AG04449 (cell line): ENCODE measurements at places on chromosomes 16 and 17.

GRCh38 chr16:3186946-3187690 is 886 bp upstream of the OR1F1 start:
- DNase-seq: no peak

DNA sequence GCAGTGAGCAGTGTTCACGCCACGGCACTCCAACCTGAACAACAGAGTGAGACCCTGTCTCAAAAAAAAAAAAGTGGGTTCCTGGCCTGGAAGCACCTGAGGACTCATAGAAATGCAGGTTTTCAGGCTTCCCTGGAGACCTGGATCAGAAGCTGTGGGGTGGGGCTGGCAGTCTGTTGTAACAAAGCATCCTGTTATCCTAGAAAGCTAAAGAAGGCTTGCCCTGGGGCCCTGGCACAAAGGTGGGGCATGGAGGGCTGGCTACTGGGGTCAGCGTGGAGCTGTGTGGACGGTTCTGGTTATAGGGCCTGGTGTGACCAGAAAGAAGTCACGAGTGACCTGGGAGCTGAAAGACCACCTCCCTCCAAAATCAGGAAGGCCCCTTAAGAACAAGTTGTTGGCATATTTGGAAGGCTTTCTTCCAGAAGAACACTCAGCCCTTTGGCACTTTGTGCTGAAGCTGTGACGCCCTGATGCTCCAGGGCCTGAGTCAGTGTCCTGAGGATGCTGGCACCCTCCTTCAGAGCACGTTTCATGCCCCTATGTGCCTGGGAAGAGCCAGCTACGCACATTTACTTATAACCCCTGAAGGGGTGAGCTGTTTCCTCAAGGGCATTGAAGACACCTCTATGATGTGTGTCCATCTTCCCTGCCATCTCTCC is 6.2 kb downstream of the CRISPLD2 start:
- DNase-seq: no peak

DNA sequence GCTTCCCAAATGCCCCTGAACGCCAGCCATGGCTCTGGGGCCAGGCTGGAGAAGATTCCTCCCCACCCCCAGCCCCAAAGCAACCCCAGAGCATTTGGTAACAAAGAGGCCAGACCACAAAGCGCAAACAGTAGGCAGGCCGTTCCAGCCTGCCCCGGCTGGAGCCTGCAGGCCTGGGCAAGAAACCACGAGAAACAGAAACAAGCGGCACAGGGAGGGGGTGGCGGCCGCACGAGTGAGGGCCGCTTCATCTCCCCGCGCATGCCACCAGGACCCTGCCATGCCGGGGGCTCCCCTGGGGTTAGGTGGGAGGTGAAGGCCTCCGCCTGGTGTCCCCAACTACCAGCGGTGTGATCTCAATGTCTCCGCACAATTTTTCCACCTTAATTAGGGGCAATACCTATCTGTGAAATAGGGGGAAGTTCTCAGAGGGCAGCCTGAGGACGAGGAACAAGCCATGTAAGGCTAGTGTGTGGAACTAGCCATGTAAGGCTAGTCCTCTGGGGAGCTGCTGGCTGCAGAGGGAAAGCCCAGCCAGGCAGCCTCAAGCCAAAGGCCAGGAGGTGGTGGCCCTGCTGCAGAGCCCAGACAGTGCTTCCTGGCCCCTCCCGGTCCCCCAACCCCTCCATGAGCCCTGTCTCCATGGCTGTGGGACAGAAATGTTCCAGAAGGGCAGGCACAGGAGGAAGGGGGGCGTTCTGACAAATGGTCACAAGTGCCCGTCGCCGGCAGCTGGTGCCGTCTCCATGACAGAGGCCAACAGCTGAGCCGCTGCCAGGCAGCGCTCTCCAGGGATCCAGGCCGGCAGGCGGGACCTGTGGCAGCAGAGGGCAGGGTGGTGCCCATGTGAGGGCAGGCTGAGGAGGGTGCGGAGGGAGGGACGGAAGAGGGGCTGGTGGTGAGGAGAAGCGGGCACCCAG is 14.5 kb upstream of the MTSS2 start:
- DNase-seq: no peak

- DNase-seq: no peak
Observed at GRCh38 chr17:60455378-60455777, 33.1 kb downstream of the CHCT1 start.

DNA sequence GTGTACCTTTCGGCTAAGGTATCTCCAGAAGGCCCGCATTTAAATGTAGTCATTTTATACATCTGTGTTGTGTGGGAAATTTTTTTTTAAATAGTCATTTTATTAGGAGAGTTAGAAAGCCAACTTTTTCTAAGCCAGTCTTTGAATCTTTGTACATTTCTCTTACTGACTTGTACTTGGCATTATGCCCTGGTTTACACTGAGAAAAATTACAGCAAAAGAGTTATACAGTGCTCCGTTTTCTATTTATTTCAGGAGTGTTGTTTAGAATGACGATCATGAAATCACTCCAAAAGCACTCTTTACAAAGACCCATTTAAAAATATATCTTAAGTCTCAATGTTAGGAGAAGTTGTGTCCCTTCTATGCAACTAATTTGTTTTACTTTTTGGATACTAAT is 91.8 kb downstream of the CYB561 start:
- DNase-seq: no peak

DNA sequence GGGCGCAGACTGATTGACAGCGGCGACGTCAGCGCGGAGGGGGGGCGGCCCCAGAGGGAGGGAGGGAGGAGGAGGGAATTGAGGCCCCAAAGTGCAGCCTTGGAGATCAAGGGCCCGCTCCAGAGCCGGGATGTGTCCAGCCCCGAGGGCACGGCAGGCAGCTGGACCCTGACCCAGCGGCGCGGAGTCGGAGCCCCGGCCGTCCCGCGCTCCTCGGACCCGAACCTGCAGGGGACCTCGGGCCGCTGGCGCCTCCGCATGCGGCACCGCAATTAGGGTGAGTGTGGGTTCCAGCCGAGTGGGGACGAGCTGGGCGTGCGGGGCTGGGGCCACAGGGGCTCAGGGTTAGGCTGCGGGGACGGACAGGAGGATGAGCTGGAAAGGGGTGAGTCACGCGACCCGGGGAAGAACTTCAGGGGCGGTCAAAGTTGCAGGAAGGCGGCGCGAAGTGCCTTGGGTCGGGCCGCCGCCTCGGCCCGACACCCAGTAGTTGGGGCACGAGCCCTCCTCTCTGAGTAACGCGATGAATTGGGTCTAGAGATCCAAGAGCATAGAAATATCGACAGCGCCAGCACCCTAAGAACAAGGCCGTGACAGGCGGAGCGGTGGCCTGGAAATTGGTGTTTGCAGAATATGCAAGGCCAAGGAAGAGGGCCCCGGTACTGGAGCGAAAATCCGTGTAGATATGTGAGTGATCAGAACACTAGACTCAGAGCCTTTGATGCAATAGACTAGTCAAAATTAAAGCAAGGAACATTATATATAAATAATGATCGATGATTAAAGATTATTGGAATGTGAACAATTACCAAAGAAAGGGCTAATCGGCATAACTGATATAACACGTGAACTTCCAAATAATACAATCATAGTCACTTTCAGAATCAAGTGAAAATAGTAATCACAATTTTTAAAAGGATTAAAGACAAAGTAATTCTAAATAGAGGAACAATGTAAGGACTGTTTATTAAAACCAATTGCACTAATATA is at the start of gene TBX4:
TSS of gene TBX4 (plus strand) at position 122 of the 990 bp plus-strand sequence. CDS start 4,069 bp downstream, outside the sequence.
- DNase-seq: no peak

GRCh38 chr16:85246473-85246872 is 134.2 kb upstream of the CIBAR2 start:
- no peak for DNase-seq
